ENCODE measurements at places on chromosomes 5 and 9.

- no peak for DNase-seq
These were observed 38.2 kb downstream of the ESM1 start for GRCh38 chr5:54947187-54947586.

GRCh38 chr5:146450002-146450401 is 2.9 kb downstream of the TCERG1 start:
- no peak for DNase-seq

- DNase-seq = no peak
These were observed 93.0 kb downstream of the PRDM6 start for GRCh38 chr5:123182072-123182471.

DNA sequence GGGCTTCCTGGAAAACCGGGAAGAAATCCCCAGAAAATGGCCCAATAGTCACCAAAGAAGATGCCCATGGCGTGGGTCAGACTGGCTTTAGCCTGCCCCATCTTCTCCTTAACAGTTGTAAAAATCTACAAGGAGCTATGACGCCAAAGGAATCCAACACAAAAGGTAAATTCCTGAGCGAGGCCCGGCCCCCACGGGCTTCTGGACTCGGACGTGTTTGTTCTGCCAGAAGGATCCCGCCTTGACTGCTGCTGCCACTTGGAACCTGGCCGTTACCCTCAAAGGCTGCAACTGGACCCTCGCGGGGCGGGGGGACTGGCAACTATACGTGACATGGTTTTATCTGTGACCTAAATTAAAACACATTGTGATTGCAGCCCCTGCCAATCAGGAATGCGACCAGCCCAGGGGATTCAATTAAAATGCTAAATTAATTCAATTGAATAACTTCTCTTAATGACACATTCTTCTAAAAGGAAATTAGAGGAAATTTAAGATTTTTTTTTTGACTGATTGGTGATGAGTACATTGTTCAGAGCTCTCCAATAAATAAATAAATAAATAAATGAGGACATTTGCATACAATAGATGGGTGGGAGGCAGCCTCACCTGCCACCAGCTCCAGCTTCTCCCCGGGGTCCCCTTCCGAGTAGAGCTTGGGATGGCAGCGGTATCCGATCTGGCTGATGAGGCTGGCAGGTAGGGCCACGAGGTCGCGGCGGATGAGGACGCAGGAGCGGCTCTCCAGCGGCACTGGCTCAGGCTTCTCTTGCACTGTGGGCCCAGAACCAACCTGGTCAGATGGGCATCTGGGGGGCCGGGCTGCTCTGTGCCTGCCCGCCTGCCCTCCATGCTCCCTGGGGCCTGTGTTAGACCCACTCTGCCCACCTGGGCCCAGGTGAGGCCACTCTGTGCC is 54.7 kb upstream of the UBAC1 start:
- no peak for DNase-seq

DNA sequence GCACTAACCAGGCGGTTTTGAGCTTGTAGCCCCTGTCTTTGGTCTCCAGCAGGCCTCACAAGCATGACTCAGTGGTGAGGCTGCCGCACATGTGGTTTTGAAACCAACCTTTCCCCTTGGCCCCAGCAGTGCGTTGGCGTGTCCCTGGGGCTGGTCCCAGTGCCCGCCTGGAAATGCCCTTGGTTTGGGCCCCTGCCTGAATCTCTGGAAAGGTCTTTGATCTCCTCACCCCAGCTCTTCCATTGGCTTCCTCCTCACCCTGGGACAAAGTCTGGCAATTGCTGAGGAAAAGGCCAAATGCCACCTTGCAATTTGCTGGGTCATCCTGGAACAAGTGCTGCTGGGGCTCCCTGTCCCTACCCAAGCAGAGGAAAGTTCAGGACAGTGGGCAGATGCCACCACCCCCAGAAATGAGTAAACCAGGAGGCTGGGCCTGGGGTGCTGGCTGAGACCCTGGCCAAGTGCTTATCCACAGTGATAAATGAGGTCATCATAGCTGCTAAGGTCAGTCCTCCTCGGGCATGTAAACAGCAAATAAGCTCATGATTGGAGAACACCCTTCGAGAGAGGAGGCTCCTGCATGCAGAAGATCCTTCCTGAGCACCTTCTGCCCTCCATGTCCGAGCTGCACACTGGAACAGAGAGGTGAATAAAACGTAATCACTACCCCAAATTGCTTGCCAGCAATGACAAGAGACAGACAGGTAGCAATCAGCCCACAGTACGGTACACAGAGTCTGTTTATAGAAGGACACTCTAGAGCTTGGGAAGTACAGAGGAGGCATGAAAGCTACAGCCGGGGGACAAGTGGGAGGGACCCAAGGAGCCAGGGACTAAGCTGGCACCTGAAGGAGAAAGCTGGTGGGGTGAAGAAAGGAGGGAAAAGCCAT is 98.9 kb upstream of the CPEB4 start:
- DNase-seq = peak; percentile 23

- DNase-seq = no peak
These were observed 56.7 kb upstream of the CXCL14 start for GRCh38 chr5:135635451-135635850.

- no peak for DNase-seq
These were observed 231.4 kb downstream of the PDE4D start for GRCh38 chr5:59661954-59662615.

GRCh38 chr5:103569313-103570060 is 6.9 kb upstream of the NUDT12 start:
- no peak for DNase-seq

DNA sequence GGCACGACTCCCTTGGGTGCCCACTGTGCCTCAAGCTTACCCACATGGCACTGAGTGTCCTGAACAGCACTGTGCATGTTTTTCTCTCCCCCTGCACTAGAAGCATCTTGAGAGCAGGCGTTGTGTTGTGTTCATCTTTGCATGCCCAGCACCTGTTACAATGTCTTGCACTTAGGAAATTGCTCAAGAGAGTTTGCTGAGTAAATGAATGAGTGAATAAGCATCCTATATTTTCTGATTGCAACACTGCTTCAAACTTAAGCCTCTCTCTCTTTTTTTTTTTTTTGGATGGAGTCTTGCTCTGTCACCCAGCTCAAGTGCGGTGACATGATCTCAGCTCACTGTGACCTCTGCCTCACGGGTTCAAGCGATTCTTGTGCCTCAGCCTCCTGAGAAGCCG is 94.5 kb downstream of the LMNB1 start:
- no peak for DNase-seq

GRCh38 chr9:19681846-19682245 is 107.0 kb downstream of the SLC24A2 start:
- DNase-seq = no peak

Measured in activated CD4-positive, alpha-beta T cell treated with anti-CD3 and anti-CD28 coated beads, Interleukin-2, amount 50 U/mL, for 16 hours (primary cell).